ENCODE measurements at places on chromosomes 6 and 20.

- no peak for DNase-seq
These were observed 288.3 kb downstream of the NRN1 start for GRCh38 chr6:5718231-5718947.

DNA sequence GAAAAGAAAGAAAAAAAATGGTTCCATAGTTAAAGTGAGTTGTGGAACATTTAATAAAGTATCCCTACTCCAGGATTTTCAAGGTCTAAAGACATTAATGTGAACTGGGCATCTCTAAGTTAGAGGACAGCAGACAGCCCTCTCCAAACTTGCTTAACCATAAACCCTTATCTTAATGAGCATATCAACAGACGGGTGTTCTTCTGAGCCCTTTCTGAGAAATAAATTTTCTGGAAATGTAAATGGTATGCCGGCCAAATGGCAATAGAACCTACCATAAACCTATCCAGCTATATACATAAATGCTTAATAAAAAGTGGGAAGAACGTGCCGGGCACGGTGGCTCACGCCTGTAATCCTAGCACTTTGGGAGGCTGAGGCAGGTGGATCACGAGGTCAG lies 12.5 kb downstream of the SLC18B1 start:
- no peak for DNase-seq

GRCh38 chr6:69816569-69816968 lies 19.8 kb upstream of the LMBRD1 start:
- no peak for DNase-seq

GRCh38 chr20:23753589-23753988 lies 2.9 kb upstream of the CST1 start:
- DNase-seq, result no peak

DNA sequence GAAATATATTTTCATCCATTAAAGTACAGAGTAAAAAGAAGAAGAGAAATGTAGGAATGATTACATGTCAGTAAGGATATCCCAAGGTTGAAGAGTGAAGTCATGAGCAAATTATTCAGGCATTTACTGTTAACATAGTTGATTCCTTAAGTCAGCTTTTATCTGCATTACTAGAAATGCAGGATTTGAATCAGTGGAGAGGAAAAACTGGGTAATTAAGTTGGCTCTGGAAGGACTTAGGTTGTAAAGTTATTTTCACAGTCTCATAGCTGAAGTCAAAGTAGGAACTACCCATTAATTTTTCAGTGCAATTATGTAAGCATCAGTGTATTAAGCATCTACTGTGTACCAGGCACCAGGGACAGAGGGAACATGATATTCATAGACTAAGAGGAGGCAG lies 7.8 kb downstream of the NAA20 start:
- DNase-seq, result no peak

GRCh38 chr20:47201074-47201730 lies 155.3 kb downstream of the ZMYND8 start:
- no peak for DNase-seq

DNA sequence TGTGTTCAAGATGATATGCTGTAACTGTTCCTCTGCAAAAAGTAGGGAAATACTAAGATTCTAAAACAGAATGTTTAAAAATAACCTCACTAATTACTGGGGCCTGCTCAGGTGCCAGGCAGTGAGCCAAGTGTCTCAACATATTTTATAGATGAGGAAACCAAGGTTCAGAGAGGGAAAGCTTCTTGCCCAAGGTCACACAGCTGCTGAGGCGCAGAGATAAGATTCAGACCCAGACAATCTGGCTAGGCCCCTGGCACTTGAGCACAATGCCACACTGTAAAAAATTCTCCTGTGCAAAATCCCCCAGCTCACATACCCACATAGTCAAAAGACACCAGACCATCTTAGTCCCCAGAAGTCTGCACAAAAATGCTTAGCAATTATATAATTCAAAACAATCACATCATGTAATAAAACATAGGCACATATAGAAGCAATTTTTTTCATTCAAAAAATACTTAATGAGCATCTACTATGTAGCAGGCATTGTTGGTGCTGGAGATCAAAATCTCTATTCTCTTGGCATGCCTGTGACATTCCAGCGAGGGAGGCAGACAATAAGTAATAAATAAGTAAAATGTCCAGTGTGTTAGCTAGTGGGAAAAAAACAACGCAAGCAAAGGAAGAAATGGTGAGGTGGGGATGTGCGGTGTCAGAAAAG lies 10.3 kb downstream of the PREX1 start:
- no peak for DNase-seq

- no peak for DNase-seq
These were observed 36.3 kb upstream of the CMTR1 start for GRCh38 chr6:37396571-37397180.

GRCh38 chr6:57248311-57248895 lies 26.3 kb upstream of the RAB23 start:
- DNase-seq, result no peak

- DNase-seq, result no peak
These were observed 2.4 kb downstream of the MARCKS start for GRCh38 chr6:113859349-113860180.

DNA sequence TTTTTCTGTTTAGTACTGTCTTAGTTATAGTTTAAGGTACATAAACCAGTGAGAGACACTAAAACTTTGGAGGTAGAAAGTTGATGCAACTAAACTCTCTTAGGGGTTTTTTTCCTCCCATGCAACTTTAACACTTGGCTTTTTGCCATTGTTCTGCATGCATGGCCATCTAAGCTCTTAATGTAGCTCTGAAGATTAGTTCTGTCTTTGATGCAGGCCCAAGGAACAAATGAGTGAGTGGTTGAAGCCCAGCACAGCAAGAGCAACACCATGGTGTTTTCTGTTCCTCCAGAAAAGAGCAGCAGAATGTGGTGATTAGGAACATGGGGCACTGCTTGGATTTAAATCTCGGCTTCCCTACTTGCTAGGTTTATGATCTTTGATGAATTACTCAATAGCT lies 89.3 kb downstream of the L3MBTL3 start:
- no peak for DNase-seq

GRCh38 chr6:161838306-161839035 lies 564.6 kb upstream of the AGPAT4 start:
- no peak for DNase-seq

DNA sequence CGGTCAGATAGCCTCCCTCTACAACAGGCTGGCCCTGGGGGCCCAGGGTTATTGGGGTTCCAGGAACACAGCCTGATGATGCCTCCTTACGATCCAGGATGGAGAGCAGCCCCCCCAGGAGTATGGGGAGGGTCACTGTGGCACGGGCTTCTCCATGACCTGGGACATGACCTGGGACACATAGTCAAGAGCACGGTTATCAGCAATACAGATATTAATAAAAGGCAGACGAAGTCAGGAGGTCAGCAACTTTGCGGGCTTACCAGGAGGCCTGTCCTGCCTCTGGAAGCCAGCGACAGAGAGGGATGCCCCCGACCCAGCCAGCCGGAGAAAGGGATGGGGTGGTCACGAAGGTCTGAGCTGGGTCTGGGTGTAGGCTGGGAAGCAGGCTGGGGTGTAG lies 795 bp downstream of the MMP24OS start:
- no peak for DNase-seq

DNA sequence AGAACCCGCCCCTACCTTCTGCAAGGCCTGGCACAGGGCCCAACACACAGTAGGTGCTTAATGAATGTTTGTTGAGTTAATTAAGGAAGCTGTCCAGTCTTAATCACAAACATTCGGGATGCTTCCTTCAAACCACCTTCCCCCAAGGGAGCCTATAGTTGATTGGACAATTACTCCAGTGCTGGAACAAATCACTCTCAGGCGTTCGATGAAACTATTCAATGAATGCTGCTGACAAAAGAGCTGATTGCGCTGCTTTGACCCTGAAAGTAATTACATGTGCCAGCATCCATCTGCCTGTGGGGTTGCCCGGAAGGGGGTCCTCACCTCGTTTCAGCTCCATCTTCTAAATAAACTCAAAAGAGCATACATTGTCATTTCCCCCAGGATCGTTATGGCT lies 112.0 kb upstream of the SRSF6 start:
- no peak for DNase-seq

DNA sequence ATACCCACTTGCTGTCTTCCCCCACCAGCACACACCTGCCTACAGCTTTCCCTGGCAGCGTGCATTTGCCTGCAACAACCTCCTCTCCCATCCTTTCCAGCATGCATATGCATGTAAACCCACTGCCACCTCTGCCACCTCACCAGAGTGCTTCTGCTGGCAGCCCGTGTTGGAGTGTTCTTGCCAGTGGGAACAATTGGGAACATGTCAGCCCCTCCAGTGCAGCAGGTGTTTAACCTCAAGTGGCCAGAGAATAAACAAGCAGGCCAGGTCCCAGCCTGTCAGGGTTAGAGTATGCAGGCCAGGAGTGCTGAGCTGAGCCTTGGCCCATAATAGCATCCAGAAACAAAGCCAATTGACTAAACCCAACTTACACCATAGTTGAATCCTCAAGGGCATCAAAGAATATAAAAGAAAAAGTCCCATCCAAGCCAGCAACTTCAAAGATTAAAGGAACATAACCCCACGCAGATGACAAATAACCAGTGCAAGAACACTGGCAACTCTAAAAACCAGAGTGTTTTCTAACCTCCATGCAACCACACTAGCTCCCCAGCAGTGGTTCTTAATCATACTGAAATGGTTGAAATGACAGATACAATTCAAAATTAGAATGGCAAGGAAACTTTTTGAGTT lies 1212.1 kb upstream of the CITED2 start:
- no peak for DNase-seq

GRCh38 chr6:33558801-33559200 lies 21.3 kb downstream of the BAK1 start:
- DNase-seq, result no peak

DNA sequence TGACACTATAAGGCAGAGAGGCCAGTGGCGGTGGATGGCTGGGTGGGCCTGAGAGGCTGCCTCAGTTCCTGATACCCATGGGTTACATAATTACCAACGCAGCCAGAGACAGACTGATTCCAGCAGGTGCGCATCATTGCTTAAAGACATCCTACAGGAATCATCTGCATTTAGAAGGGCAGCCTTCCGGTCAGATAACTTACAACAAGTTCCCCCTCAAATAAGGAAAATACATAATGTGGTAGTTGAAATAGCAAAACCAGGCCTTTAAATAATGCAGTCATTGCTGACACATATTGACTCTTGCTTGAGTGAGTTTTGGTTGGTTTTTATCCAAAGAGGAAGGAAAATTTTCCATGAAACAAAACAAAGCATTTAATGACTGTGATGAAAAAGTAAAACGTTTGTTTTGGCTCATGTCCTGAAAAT lies 81.9 kb downstream of the SIM1 start:
- DNase-seq, result no peak

GRCh38 chr20:45345104-45345936 lies 2.9 kb downstream of the SDC4 start:
- DNase-seq, result no peak

- no peak for DNase-seq
These were observed 43.4 kb downstream of the DLGAP4 start for GRCh38 chr20:36349384-36350170.

DNA sequence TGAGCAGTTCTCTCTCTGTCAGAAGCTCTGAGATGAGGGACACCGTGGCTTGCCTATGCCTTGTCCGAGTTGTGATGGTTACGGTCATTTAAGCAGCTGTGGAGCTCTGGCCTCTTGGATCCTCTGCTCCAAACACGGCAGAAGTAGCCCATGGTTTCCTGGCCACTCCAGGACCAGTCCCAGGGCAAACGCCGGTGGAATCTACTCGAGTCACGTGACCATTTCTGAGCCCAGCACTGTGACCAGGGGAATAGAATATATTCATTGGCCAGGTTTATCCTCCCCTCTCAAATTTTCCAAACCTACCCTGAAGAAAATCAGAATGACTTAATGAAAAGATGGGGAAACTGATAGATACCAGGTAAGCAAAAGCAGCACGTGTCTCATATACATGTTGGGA lies 152.8 kb downstream of the TTLL2 start:
- no peak for DNase-seq

GRCh38 chr20:10429443-10429981 lies 4.5 kb downstream of the MKKS start:
- DNase-seq, result no peak

DNA sequence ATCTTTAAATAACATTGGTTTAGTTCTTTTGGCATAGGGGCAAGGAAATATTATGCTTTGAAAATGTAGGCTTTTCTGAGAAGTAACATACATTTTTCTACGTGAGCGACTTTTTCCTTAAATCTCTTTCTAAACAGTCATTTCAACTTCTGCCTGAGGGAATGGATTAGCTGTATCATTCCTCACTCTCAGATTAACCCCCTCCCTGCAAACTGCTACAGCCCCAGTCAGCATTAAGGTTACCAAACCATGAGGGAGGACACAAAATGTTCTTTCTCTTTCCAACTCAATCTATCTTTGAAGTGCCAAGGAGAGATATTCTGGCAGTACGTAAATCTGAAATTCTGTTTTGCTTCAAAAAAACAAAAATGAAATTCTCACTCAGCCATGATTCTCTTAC lies 231.3 kb upstream of the FLRT3 start:
- no peak for DNase-seq

- no peak for DNase-seq
These were observed 50.5 kb upstream of the SCAF8 start for GRCh38 chr6:154682633-154683125.

- no peak for DNase-seq
These were observed 41.6 kb upstream of the CD93 start for GRCh38 chr20:23127506-23128279.

DNA sequence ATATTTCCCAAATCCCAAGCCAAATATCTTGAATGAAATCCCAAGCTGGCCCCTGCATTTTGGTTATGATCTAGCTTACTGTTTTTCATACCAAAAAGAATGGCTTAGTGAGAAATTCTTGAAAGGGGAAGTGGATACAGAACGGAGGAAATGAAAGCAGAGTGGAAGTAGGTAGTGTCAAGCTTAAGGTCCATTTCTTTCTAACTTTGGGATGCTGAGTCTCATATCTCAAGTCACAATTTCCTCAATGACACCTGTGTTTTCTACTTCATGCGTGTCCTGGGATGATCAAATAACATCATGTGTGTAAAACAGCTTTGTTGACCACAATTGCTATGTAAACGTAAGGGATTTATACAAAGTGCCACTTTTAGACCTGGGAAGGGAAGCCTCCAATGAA lies 238.8 kb upstream of the SLC35B3 start:
- DNase-seq, result no peak

DNA sequence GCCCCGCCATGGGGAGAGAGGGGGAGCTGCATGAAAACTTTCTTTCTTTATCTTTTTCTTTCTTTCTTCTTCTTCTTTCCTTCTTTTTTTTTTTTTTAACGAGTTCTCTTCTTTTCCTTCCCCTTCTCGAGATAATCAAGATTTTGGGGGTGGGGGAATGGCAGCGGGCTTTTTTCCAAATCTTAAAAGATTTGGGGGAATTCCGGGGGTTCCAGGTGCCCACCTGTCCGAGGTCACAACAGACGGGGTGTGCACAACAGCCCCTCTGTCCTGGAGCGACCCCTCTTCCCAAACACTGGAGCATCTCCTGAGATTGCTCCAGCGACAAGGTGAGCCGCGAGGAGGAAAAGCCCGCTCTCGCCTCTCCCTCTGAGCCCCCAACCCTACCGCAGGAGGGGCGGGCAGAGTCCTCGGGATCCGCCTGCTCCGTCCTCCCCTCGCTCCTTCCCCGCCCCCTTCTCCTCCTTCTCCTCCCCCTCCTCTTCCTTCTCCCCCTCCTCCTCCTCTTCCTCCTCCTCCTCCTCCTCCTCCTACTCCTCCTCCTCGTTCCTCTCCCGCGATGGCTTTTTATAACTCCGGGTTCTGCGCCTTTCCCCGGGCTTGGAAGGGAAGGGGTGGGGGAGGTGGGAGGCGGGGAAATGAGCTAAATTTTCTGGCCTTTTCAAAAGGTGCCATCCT lies 689 bp upstream of the KCNB1 start:
- DNase-seq, result no peak

Data from brain pericyte (primary cell).